ENCODE measurements at places on chromosomes 4 and X.

DNA sequence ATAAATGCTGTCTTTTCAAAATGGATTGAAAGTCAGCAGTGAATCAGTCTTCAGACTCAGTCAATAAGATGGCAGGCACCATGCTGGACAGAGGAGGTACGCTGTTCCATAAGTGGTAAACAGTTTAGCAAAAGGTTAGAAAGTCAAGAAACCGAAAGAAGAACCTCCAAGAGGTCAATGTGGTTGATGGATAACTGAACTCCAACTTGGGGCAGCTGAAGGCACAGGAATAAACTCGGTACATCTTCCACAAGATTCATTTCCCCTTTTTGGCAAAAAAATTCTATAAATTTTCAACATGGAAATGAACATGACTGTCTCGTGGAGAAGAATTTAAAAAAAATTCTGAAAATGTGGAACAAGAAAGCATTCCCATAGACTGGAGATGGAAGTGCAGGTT lies 18.4 kb upstream of the SEL1L3 start:
- DNase-seq = no peak

- no peak for DNase-seq
Observed at GRCh38 chr4:184385705-184386141, 88.6 kb downstream of the IRF2 start.

DNA sequence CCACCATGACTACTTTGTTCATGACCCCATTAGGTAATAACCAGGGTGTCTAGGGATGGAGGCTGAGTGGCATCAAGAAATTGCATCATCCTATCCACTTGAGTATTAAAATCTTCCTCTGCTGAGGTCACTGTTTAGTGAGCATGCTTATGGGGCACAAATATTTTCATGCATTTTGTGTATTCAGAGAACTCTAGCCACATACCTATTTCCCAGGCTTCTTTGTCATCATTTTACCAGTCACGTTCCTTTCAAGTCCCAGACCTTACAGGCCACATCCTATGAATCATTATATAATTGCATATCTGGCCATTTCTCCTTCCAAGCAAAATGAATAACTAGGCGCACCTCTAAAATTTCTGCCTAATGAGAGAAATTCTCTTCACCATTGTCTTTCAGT lies 1882.9 kb upstream of the AGA start:
- no peak for DNase-seq

DNA sequence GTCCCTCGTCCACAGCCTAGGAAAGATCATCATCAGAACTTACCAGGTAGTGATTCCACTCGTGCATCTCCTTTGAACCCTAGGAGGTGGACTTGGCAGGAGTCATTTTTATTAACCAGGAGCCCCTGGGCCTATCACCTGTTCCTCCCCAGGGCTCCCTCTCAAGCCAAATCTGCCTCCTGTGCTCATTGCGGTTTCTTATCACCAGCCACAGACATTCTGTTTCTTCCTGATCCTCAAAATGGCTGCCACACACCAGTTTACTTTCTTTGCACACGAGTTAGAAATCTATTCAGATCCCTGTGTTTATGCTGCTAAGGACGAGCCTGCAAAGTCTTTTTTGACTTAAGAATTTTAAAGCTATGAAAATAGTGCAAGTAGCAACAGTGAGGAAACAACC lies 354.5 kb upstream of the BOD1L1 start:
- no peak for DNase-seq

- peak; percentile 67 for DNase-seq
Observed at GRCh38 chr4:22500831-22501714, 14.8 kb downstream of the ADGRA3 start.

GRCh38 chr4:125464146-125464545 lies 149.4 kb downstream of the FAT4 start:
- DNase-seq = no peak

- DNase-seq = no peak
Observed at GRCh38 chrX:113962343-113962742, 621.5 kb upstream of the HTR2C start.

DNA sequence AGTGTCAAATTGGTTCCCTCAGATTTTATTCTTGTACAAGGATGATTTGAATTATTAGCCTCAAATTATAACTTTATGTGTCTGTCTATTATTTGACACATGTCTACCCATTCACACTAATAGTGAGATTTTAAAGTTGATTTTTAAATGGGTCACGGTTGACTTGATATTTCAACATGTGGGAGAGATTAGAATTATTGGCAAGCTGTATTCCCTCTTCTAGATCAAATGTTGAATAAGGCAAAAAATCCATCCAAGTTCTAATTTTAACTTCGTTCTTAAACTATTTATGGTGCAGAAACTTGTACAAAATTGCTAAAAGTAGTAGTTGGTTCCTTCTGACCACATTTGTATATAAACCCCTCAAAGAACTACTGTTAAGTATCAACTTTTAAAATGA lies 1498.0 kb downstream of the STIM2 start:
- DNase-seq = no peak

DNA sequence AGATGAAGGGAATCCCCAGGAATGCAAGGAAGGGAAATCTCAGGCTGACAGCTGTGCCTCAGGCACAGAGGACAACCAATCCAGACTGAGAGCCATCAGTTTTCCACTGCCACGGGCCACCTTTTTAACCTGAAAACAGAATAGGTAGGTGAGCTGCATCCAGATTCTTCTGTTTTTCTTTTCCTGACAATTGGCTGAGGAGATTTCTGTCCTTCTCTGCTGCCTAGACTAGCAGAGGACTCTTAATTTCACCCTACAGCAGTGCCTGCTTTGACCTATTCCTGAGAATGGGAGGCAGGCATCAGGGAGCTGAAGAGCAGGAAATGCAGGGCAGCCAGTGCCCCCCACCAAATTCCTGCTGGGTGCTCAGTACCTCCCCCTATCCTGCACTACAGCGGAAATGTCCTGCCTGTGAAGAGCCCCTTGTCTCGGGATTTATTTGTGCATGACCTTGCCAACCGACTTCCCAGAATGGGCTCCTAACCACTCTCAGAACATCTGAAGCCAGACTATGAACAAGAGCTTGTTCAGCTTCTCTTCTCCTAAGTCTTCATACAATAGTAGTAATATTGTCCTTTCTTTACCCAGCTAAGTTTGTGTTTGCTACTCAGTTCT lies 65.1 kb downstream of the CASK start:
- DNase-seq = no peak

DNA sequence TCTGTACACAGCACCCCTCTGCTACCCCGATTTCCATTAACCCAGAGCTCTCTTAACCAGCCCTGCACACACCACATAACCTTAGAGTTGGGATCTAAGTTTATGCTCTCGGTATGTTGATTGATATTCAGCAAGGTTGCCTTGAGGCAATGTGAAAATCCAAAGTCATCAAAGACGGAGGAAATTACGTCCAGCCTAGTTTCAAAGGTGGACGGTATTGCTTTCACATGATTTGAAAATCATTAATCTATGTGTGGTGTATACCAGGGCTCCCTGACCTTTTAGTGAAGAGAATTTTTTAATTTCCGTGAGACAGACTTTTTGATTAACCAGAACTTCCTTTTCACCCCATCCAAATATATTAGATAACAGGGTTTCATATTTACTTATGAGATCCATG lies 272.5 kb upstream of the LCORL start:
- no peak for DNase-seq

GRCh38 chr4:114015444-114015899 lies 36.0 kb upstream of the ARSJ start:
- peak; percentile 99 for DNase-seq

GRCh38 chrX:70354716-70355115 lies 64.8 kb downstream of the KIF4A start:
- peak; percentile 1 for DNase-seq

DNA sequence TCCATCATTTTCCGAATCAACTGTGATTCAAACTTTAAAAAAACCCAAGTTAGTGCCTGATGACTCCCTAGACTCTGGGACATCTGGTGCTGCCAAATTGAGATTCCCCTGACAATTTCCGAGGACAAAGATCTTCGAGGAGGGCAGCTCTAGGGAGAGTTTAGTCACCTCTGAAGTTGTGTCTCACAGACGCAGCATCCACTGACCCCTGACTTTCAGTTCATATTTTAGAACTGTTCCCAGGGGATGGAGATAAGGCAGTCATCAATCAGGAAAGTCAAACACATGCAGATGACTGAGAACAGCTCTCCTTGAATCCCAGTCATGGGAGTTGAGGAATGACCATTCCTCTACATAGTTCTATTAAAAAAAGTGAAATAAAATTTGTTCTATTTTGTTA lies 643.9 kb downstream of the TRIML1 start:
- DNase-seq = no peak

DNA sequence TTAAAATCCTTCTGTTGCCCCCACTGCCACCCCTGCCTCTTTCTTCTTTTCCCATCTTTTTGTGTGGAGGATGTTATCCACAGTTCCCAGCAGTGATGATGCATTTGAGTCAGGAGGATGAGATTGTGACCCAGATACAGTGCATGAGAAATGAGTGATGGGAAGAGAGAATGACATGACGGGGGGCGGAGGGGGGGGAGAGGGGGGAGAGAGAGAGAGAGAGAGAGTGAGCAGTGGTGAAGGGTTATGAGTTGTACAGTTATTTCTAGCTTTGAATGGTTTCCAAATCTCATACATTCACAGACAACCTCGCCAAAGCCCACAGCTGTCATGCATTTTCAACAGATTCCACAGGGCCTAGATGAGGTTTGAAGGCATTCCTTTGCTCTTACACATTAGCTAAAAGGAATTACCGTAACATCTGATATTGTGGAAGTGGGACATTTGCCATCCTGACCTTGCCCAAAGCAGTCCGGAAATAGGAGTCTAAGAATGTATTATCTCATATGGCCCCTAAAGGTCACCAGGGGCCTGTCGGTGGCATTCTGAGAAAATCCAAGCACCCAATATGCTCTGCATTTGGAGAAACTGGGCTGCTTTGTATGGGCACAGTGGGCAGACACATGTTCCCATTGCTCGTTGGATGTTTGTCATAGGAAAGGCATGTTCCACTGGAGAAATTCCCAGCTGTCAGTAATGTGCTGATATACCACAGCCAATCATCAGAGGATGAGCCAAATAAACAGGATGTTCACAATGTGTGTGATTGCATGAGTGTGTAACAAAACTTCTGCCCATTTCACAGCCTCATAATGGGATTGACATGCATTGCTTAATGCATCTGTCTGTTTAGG lies 435.8 kb downstream of the SPRY1 start:
- DNase-seq = peak; percentile 99

GRCh38 chrX:119647552-119648420 lies 41.6 kb upstream of the NKRF start:
- no peak for DNase-seq

DNA sequence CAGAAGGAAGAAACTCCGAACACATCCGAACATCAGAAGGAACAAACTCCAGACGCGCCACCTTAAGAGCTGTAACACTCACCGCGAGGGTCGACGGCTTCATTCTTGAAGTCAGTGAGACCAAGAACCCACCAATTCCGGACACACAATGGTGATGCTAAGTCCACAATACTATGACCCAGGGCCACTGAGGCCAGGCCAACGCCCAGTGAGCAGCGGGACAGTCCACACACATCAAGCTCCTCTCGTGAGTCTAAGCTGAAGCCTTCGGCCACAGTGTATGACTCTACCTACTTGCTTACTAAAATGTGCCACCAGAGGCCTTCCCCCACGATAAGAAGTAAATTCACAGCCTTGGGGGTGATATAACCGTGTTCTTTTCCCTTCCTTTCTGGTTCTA lies 10.2 kb upstream of the CDKN2AIP start:
- no peak for DNase-seq

GRCh38 chr4:89254847-89255246 lies 52.8 kb downstream of the GPRIN3 start:
- DNase-seq = peak; percentile 18

DNA sequence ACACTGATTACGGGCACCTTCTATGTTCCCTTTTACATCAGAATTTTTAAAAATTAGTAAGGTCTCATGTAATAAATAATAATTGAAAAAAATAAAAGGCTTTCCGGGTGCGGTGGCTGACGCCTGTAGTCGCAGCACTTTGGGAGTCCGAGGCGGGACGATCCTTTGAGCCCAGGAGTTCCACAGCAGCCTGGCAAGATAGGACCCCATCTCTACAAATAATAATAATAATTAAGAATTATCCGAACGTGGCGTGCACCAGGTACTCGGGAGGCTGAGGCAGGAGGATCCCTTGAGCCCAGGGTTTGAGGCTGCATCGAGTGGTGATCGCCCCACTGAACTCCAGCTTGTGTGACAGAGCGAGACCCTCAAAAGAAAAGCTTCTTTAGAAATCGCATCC lies 771 bp upstream of the LAMTOR3 start:
- DNase-seq = no peak

GRCh38 chr4:184951668-184952160 lies 66.6 kb upstream of the HELT start:
- DNase-seq = no peak

GRCh38 chrX:118574666-118575065 lies 79.1 kb downstream of the DOCK11 start:
- DNase-seq = no peak

GRCh38 chrX:114075073-114075673 lies 508.7 kb upstream of the HTR2C start:
- no peak for DNase-seq

DNA sequence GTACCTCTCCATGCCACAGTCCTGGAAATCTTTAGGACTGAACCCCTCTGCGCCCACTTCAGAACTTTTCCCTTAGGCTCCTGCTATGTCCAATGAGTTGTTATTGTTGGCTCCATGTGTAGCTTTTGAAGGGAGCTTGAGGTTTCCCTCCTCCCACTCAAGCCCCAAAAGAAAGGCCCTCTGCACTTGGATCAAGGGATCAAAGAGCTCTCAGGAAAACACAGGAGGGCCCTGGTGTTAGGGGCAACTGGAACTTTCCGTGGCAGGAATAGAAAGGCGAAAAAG lies 135.0 kb downstream of the RASL11B start:
- no peak for DNase-seq

Measured in EL (cell line).